ENCODE measurements at places on chromosomes 6 and 20. TPM values are rescaled to one million over a fixed set of nuclear protein-coding genes. Genes with fewer than 3 reads are reported as not detected.

DNA sequence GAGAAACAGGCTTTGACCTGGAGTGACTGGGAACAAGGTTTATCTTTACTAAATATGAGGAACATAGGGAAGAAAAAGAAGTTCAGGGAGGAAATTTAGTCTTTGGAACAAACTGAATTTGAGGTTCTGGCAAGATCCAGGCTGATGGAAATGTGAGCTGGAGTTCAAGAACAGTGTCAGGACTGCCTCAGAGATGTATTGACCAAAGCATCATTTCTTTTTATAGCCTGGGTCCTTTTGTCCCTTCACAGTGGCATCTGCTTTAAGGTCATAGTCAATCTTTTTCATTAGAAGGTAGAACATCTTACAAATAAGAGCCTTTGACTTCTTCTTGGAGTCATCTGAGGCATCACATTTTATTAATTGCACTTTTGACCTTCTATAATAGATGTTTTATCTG lies 326.5 kb upstream of the QKI start:
- no peak for DNase-seq

- DNase-seq, result no peak
Observed at GRCh38 chr6:151075527-151075926, 164.2 kb upstream of the AKAP12 start.

Gene TAP1
- total RNA-seq, result 39.4 TPM

DNA sequence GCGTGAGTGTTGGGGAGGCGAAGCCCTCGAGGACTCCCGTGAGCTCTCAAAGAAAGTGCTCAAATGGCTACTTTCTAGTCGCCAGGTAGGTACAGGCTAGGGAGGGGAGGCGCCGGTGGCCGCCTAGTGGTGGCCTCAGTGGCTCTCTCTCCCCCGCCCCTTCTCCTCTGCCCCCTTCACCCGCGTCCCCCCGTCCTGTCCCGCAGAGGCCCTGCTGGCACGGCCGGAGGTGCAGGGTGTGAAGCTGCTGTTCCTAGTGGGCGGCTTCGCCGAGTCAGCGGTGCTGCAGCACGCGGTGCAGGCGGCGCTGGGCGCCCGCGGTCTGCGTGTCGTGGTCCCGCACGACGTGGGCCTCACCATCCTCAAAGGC lies 16.3 kb downstream of the ADISSP start:
- DNase-seq, result no peak

Gene ZNF337
- total RNA-seq, result 22.8 TPM

DNA sequence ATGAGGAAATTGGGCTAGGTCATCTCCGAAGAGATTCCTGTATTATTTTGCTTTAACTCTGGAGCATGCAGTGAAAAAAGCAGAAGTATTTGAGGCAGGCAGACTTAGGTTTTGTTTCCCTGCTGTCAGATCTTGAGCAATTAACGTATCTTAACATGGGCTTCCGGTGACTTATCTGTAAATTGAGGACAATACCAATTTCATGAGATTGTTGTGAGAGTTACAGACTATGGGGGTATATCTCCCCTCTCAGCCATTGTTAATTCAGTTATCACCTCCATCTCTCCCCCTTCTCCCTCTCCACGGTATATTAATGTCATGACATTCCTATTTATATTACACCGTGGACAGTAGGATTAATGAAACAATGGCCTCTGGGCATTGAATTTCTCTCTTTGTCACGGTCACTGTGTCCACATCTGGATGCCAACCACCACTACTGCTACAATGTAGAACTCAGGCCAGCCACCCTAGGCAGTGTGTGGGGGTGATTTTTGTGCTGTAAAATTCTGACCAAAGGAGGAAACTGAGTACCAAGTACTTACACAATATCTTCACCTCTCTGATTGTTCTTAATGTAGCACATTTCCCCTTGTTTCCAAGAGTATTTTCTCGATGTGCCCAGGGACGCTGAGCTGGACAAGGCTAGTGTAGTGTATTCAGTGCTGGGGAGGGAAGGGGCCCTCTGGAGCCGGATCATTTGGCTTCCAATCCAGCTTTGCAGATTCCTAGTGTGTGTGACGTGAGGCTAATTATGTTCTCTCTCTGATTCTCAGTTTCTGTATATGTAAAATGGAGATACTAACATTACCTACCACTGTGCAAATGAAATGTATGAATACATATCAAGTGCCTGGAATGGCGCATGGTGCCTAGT lies 77.2 kb downstream of the GCNT2 start:
- DNase-seq, result no peak

Gene MYLIP
- total RNA-seq, result 43.9 TPM

DNA sequence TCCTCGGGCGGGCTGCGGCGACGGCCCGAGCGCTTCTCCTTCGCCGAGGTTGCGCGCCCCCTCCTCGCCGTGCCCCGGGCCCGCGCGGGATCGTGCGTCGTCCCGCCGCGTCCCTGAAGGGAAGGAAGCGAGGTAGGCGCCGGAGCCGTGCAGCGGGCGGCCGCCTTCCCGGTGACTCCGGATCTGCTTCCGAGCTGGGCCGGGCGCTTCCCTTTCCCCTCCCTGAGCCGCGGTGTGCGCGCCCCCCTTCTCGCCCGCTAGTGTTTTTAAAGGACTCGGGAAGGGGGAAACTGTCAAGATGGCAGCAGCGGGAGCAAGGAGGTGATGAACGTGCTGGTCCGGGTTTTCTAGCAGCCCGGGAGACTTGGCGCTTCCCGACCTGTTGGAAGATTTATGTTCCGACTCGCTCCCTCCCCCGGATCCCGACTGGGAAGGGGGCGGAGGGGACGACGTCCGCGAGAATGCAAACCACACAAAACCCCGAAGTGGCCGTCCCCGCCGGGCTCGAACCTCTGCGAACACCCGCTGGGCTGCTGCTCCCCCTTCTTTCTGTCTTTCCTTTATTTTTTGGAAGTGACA lies 744 bp upstream of the FOXO3 start:
- peak; percentile 81 for DNase-seq

Gene PRDM1
- total RNA-seq, result 10.5 TPM

Gene C20orf141
- total RNA-seq, result not detected

GRCh38 chr20:29690274-29690673 lies 1567.2 kb upstream of the DEFB115 start:
- no peak for DNase-seq

Gene SLC16A10
- total RNA-seq, result 12.2 TPM

DNA sequence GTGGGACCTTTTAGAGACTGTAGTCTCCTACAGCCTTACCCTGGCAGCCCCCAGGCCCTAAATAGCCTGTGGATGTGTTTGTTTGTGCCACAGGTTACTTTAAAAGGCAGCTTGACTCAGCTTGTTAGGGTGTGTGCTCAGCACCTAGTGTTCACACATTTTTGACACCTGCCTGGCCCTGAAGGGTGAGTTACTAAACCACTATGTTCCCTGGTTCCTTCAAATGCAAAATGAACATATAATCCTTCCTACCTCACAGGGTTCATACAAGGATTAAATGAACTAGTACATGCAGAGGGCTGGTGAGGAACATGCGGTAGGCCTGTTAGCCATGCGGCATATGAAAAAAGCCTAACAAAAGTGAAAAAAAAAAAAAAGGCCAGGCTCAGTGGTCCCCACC lies 14.9 kb upstream of the TFAP2C start:
- DNase-seq, result no peak

Gene PABPC1L
- total RNA-seq, result 27.2 TPM

- DNase-seq, result no peak
Observed at GRCh38 chr6:36177166-36177565, 19.4 kb upstream of the BRPF3 start.

Gene ECT2L
- 0.19 TPM for total RNA-seq

- no peak for DNase-seq
Observed at GRCh38 chr6:126657561-126658175, 317.8 kb downstream of the CENPW start.

DNA sequence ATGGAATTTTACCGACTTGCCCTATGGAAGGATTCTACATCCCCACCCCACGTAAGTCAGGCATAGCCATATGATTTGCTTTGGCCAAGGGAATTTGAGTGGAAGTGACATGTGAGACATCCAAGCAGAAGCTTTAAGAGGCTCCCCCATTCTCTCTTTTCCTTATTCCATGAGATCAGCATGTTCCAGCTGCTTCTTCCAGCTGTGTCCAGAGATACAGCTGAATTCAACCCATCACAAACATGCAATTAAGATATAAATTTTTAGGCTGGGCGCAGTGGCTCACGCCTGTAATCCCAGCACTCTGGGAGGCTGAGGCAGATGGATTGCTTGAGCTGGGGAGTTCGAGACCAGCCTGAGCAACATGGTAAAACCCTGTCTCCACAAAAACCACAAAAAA lies 16.0 kb upstream of the YWHAB start:
- no peak for DNase-seq

- no peak for DNase-seq
Observed at GRCh38 chr6:12801141-12801540, 84.6 kb downstream of the PHACTR1 start.

Gene NKX2-4
- total RNA-seq, result not detected

Gene CASS4
- 2.4 TPM for total RNA-seq

- DNase-seq, result no peak
Observed at GRCh38 chr6:14642136-14642505, 524.5 kb downstream of the CD83 start.

DNA sequence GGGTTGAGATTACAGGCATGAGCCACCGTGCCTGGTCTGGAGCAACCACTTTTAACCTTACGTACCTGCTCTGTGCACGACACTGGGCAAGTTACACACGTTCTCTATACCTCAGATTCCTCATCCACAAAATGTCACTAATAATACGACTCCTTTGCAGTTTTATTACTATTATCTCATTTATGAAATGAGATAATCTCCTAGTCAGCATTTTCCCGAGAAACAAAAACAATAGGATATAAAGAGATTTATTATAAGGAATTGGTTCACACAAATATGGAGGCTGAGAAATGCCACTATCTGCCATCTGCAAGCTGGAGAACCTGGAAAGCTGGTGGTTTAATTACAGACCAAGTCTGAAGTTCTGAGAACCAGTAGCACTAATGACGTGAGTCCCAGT lies 12.0 kb upstream of the KIF13A start:
- DNase-seq, result no peak

GRCh38 chr6:146110990-146111389 lies 82.1 kb downstream of the GRM1 start:
- DNase-seq, result no peak

DNA sequence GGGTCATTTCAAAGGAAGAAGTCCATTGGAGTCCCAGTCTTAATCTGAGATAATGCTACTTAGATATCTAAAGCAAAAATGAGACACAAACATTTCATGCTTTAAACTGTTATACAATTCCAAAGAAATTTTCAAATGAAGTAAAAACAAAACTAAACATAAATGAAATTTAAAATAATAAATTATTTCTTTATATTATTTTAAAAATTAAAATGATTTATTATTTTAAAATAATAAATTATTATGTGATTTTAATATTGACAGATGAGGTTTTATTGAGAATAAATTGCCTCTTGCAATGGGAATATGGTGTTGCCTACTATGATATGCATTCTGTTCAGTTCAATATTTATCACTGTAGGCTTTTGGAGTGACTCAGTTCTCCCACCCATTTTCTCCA lies 93.7 kb upstream of the BACH2 start:
- no peak for DNase-seq

- DNase-seq, result no peak
Observed at GRCh38 chr6:11381801-11382513, 149.5 kb upstream of the NEDD9 start.

DNA sequence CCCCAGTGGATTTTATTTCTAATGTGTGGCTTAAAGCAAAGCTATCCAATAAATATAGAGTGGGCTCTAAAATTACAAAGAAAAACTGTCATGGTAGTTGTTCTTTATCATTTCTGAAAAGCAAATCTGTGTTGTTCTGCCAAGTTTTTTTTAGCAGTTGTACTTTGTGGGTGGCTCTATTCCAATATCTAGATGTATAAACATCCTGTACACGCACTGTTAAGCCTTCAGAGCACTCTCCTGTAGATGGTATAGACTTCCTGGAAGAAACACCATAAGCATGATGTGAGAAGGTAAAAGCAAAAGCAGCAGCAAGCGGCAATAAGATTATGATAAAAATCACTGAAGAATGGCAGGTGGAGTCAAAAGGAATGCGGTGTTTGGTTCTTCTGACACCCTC lies 21.5 kb upstream of the TMEM30A start:
- no peak for DNase-seq

DNA sequence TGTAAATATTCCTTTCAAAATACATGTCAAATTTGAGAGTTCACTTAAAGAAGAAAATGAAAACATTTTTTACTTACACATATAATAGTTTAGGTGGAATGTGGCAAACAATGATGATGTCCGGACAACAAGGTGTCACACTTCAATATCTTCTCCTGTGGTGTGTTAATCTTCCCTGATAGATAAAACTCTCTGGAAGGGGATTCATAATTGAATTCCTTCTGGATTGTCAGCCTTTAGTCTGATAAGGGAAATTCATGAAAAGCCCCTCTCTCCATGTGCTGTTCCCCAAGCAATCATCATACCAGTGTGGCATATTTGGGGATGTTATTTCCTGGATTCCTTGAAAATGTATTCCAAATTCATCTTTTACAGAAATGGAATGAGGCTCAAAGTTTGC lies 971 bp upstream of the SERINC3 start:
- DNase-seq, result no peak

DNA sequence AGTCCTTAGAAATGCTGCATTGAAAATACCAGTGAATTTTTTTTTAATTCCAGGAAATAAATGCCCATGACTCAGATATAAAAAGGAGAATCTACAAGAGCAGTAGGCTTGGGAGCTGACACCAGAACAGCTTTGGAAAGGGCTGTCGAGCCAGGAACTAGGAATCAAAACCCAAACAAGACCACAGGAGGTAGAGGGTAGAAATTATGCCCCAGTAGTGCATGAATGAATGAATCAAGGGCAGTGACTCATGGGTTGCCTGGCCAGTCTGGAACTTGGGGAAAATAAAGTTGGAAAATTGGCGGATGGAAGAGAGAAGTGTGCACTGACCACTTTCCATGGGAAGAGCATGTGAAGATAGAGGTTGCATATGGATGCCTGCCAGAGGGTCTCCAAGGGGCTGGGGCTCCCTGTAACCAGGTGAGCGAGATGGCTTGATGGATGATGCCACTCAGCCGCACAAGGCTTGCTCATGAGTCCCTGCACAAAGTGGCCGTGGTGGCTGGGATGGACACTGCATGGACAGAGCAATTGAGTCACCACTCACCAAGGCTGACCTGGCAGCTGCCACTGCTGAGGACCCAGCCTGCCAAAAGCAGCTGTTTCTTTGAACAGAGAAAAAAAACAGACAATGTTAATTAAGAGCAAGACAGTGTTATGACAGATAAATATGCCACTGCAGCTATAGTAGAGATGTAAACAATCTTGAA lies 15.2 kb upstream of the MCCD1 start:
- DNase-seq, result no peak

DNA sequence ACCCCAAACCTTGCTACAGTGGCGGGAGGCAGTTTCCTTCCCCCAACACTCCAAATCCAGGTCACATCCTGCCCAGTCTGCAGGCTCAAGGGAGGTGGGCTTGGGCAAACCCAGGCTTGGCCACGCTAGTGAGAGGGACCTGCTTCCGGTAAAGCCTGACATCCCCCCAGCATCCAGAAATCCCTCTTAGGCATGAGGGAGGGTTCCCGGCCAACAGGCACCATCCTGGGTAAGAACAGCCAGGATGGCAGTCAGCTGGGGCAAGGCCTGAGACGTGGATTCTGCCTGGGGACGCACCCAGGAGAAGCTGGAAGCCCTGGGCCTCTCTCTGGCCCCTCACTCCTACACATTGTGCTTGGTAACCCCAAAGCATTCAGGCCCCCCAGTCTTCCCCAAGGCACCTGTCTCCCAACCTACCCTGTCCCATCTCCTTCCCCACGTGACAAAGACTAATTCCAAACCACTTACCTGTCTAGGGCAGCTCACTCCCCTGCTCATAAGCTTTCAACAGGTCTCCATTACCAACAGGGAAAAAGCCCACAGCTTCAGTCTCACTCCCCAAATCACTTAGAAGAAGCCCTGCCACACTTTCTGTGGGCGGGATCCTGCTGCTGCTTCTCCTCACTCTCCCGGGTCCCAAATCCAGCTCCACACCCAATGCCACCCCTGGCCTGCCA lies 2.1 kb downstream of the C20orf144 start:
- no peak for DNase-seq
